ENCODE measurements at places on chromosomes 16 and 17.

- no peak for DNase-seq
Observed at GRCh38 chr17:77744066-77744988, 214.2 kb upstream of the TNRC6C start.

DNA sequence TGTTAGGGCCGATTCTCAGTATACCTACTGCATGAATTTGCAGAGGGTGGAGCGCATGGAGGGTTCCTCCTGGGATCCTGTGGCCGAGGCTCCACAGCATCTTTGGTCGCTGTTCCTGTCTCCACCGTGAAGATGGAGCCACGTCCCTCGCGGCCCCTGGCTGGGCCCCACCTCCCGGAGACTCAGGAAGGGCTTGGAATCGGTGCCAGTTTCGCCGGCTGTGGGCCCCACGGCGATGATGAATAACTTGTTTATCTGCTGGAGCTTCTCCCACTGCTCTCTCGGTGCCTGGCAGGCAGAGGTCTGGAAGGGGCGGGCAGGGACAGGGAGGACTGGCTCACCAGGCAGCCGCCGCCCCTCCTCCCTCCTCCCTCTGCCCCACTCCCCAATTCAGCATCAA, 8.1 kb downstream of the SLC5A11 start:
- DNase-seq: no peak

- DNase-seq: no peak
Observed at GRCh38 chr17:2380226-2380922, 20.5 kb downstream of the MNT start.

DNA sequence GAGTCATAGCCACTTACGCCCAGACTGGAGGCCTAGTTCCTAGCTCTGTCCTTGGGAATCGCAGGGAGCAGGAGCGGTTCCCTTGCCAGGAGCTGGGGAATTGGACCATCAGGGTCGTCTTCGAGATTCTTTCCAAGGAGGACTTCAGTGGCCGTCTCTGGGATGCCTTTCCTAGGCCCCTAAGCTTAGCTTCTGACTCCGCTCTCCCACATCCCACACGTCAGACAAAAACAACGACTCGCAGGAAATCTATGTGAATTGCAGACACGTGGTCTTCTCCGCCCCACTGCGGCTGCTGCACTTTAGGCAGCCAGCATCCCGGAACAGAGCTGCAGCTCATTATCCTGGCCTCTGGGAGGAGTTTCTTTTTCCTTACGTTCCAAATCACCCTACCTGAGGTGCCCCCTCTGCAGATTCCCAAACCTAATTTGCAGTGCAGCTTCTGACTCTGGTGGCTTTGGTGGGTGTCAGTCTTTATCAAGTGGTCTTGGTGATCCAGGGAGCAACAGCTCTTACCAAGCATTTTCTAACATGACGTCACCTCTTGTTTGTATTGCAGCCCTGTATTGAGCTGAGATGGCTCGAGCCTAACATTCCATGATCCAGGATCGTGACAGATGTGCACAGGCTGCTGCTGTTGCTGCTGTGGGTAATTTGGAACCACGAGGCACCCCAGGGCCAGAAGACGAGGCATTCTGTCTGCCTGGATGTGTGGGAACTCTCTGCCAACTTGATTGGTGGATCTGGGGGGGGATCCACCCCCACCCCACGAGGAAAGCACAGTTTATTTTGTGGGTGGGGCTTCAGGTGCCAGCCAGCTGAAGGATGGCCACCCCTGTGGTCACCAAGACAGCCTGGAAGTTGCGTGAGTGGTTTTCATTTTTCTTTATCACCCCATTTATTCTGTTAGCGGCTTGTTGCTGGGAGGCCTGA, 1.1 kb downstream of the KATNB1 start:
- peak; percentile 67 for DNase-seq

DNA sequence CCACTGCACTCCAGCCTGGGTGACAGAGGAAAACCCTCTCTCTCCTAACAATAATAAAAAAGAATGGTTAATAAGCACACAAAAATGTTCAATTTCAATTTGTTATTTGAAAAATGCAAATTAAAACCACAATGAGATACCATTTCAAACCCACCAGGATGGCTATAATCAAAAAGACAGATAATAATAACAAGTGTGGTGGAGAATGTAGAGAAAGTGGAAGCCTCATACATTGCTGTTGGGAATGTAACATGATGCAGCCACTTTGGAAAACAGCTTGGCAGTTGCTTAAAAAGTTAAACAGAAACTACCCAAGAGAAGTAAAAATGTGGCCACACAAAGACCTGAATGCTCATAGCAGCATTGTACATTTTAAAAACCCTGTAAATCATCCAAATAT, 51.8 kb upstream of the MAP3K14 start:
- DNase-seq: no peak

DNA sequence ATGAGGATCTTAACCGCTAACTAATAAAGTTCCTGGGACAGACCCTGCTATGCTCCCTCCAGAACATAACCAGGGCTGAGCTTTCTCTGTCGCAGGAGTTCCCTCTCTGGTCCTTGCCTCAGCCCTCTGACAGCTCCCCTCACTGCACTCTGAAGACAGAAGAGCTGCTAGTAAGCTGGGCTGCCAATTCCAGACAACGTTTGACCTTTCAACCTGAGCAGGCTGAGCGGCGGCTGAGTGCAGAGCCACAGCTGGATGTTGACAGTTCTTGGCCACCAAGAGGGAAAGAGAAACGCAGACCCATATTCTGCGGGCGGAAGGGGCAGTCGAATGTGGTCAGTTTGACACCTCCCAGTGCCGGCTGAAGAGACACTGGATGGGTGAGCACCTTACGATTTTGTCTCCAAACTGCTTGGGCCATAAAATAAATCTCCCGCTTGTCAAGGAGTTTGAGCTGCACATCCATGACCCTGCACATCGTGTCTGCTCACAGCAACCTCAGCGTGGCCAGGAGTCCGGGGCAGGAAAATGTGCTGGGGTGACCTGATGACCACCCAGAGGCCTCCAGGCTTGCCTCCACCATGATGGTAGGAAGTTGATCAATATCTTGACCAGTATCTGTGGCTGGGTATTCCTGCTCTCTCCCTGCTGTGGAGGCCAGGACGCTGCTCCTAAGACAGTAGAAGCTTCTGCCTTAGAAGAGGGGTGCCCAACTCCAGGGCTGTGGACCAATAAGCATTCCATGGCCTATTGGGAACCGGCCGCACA, 209.2 kb downstream of the PARN start:
- no peak for DNase-seq

DNA sequence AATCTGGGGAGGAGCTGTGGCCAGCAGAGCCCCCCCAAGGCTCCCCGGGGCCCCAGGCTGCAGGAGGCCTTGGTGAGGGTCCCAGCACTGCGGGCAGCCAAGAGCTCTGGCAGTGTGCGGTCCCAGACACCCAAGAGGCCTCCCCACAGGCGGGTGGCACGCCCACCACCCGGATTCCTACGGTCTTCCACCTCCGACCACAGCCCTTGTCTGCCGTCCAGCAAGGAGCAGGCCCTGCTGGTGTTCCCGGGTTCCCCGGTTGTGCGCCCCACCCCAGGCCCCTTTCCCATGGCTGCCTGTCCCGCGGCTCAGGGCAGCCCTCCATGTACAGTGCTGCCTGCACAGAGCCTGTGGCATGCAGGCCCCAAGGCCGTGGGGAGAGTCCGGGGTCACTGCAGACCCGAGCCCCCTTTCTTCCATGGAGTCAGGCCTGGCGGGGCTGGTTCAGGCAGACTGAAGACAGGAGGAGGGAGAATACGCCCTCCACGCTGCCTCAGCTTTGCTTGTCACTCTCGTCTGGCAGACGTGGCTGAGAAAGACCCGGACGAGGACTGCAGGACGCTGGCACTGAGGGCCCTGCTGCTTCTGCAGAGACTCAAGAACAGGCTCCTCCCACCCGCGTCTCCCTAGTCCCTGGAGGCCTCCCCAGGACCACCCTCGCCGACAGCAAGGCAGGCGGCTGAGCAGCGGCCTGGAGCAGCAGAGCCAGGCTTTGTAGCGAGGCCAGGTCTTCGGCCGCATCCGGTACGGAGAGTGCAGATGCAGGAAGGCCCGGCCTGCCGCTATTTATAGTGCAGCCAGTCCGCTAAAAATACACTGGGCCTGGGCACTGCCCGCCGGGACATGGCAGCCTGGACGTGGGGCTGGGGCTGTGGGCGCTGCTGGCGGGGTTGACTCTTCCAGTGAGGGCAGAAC, 16.4 kb downstream of the TELO2 start:
- no peak for DNase-seq

DNA sequence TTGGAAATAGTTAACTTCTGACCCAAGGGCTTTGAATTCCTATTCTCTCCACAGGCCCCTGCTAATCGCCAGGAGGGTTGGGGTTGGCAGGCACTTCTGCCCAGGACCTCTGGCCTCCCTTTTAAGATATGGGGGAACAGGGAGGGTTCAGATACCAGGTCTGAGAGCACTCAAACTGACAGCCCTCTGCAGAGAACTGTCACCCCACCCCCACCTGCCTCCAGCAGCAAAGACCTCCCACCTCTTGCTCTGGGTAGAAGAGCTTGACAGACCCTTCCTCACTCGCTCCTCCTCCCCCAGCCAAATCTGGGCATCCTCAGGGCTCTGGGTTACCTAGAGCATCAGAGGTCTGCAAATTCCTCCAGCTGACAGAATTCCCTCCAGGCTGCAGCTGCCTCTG, 11.6 kb downstream of the CDH3 start:
- no peak for DNase-seq

- no peak for DNase-seq
Observed at GRCh38 chr17:19369846-19370492, 7.4 kb upstream of the B9D1 start.

DNA sequence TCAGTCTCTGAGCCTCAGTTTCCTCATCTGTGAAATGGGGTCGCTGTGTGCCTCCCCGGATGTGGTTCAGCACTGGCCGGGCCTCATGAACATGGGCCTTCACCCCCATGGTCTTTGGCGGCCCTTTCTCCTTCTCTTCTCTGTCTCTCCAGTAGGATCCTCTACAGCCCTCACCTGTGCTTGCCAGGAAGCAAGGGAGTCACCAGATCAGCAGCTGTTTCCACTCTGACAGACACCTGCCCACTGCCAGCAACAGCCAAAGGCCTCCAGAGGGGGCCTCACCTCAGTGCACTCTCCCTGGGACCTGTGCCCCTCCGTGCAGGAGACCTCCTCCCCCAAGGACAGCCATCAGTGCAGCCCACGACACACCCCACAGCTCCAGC, 89.4 kb downstream of the C16orf78 start:
- peak; percentile 51 for DNase-seq

DNA sequence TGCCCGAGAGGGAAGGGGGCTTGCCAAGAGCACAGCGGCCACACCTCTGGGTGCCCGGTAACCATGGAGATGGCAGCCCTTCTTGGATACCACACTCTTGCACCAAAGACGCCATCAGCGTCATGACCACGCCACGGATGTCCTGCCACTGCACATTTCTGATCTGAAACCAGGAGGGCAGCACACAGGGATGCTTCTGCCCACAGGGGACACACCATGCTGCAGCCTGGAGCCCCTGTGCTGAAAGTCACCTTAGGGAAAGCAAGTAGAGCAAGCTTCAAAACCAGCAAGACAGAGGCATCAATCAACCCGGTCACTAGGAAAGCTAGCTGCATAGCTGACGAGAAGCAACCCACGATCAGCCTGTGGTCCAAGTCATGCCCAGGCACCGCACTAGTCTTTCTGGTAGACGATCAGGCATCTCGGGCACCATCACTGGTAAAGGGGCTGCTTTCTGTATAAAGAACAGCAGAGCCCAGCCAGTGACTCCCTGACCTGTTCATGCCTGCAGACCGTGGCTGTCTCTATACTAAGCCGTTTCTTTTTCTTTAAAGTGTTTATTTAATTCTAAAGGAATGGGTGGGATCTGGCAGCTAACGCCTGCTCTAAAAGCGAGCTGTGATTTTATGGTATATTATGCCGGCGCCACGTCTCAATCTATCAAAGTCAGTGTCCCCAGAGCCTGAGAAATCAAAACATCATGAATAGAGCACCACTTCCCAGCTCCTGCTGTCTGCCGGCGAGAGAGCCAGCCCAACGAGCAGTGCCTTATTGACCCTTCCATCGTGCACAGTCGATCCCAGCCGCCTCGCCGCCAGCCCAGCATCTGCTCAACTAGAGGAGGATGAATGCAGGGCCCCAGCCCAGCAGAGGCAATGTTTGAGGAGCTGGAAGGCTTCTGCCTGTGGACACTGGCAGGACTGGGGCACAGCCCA, 244.7 kb downstream of the RBFOX3 start:
- no peak for DNase-seq

DNA sequence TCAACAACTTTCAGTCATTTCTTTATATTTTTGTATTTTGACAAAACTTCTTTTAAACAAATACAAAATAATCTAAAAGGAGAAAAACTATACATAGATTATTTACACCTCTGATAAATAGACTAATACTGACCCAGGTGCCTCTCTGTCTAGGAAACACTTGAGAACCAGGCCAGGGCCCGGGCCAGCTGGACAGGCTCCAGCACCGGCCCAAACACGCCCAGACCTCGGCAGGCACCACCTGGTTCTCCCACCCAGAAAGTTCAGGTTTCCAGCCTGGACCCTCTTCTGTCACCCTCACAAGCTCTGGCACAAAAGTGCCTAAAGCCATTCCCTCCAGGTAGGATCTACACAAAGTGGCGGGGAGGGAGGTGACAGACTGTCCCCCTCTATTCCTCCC, 97.0 kb upstream of the DNAH17 start:
- DNase-seq: no peak

DNA sequence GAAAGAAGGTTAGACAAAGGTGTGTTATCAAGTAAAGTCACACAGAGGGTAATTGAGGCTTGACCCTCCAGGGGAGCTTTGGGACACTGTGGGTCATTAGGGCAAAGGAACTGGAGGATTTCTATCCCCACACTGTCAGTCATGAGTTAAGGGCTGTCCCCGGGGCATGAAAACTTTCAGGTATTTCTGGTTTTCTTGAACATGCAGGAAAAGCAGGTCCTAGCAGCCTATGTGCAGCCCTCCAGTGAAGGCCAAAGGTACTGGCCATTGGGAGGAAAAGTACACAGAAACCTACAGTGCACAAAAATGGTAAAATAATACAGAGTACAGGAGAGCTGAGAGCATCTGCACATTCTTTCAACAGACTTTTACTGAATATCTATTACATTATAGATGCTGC, 44.4 kb upstream of the SCNN1B start:
- DNase-seq: no peak

GRCh38 chr17:866568-867103, 84.5 kb downstream of the MRM3 start:
- no peak for DNase-seq

GRCh38 chr16:57801098-57801808, 1.0 kb downstream of the KIFC3 start:
- DNase-seq: no peak

GRCh38 chr17:18988546-18989173, 15.9 kb downstream of the FAM83G start:
- no peak for DNase-seq

DNA sequence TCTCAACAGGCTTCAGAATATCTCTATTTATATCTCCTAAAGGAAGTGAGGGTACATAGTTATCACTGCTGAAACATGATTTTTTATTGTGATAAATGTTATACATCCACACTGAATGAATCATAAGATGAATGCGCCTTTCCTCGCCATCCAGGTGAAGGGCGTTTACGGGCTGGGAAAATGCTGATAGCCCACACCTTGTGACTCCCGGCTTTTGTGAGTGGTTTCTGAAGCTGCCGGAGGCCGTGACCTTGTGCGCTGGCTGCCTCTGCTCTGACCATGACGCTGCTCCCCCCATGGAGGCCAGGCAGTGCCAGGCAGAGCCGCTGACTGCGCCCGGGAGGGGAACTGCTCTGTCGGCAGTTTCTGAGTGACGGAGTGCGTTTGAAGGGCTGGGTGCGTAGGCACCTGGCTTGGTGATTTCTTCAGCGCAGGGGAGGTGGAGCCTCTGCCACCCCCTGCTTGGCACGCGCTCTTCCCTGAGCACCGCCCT, 97.2 kb downstream of the RAP1GAP2 start:
- no peak for DNase-seq

GRCh38 chr17:70091696-70092095, 16.7 kb downstream of the KCNJ16 start:
- DNase-seq: no peak

GRCh38 chr17:79041723-79042420, 17.9 kb downstream of the C1QTNF1 start:
- DNase-seq: no peak
